ENCODE measurements at places on chromosomes 1 and 21. TPM values are rescaled to one million over a fixed set of nuclear protein-coding genes. Genes with fewer than 3 reads are reported as not detected.

The LRRC71 gene
- total RNA-seq, result 0.20 TPM

The FTCD gene
- total RNA-seq, result 0.05 TPM

The PLD5 gene
- 0.94 TPM for total RNA-seq

The ADCY10 gene
- total RNA-seq, result 0.08 TPM

The IFI44L gene
- 0.10 TPM for total RNA-seq

The IL12RB2 gene
- not detected for total RNA-seq

The C4BPA gene
- 0.58 TPM for total RNA-seq

The CENPF gene
- 111 TPM for total RNA-seq

The ROR1 gene
- total RNA-seq, result 11.1 TPM

The FNDC5 gene
- total RNA-seq, result 0.54 TPM

The ATP5PF gene
- total RNA-seq, result 240 TPM

Measured in A549 treated with CpdA at 1 μM for 4 hours (cell line).